ENCODE measurements at places on chromosomes 2 and 18.

GRCh38 chr18:4908328-4908727 is 288.7 kb downstream of the AKAIN1 start:
- no peak for DNase-seq

- DNase-seq = no peak
Measured at GRCh38 chr2:25806941-25807340, 71.3 kb downstream of the ASXL2 start.

- DNase-seq = no peak
Measured at GRCh38 chr18:6221602-6222014, 193.1 kb downstream of the L3MBTL4 start.

DNA sequence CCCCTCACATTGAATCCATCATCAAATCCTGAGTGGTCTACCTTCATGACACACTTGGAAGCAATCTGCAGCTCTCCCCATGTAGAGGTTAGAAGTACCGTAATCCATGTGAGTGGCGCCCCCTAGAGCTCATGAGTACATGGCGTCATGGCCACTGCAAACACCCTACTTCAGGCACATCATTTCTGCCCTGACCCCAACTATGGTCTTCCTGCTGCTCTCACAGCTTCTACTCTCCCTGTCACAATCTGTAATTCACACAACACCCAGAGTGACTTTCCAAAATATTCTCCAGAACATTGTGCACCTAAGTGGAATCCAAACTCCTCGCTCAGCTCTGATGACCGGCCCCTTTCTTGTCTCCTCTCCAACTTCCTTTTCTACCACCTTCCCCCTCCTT is 141.9 kb downstream of the ANKRD44 start:
- DNase-seq = peak; percentile 59

- peak; percentile 22 for DNase-seq
Measured at GRCh38 chr18:35581898-35582641, 530 bp downstream of the GALNT1 start.

- no peak for DNase-seq
Measured at GRCh38 chr2:89837962-89838625, 1146.6 kb downstream of the RPIA start.

DNA sequence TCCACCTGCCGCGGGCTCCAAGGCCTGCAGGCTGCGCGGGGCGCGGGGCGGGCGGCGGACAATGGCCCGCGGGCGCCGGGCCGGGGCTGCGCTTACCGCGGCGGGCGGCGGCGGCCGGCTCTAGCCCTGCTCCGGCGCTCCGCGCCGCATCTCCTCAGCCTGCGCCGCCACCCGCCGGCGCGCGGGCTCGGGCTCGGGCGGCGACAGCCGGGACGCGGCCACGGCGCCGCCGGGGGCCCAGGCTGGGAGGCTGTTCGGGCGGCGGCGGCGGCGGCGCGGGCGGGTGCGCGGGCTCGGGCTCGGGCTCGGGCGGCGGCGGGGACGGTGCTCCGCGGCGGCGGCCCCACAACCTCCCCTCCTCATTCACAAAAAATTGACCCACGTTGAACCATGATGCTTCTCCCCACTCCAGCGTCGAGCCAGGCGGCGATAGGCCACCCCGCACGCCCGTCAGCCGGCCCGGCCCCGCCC is at the start of gene HDAC4:
Gene HDAC4, minus strand, starts transcription at position 425 of the 471 bp plus-strand sequence. CDS start 48,321 bp downstream, outside the sequence.
- DNase-seq = no peak

GRCh38 chr2:204343685-204344084 is 201.6 kb upstream of the PARD3B start:
- no peak for DNase-seq

DNA sequence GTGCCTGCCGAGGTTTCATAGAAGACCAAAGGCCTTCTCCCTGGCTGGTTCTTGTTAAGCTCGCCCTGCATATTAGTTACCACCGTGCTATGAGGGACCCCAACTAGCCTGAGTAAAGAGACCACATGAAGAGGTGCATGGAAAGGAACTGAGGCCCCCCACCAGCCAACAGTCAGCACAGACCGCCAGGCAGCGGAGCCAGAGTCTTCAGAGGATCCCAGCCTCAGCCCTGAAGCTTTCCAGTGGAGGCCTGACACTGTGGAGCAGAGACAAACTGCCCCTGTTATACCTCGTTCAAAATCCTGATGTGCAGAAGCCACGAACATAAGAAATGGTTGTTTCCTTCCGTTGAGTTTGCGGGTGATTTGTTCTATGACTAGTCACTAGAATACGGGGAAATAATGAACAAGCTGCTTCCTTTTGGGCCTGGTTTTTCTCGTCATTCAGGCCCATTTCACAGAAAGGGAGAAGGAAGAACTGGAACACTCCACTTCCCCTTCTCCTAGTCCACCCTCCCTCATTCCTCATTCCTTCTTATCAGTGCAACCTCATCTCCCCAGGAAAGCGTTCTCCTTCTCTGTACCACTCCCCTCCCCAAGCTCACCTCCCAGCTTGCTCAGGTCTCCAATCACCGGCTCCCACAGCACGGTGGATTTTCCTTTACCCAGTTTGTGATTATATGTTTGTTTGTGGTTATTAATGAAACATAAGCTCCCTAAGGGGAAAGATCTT is 3.0 kb upstream of the GLI2 start:
- no peak for DNase-seq

- DNase-seq = no peak
Measured at GRCh38 chr18:67456711-67457110, 59.8 kb downstream of the DSEL start.

DNA sequence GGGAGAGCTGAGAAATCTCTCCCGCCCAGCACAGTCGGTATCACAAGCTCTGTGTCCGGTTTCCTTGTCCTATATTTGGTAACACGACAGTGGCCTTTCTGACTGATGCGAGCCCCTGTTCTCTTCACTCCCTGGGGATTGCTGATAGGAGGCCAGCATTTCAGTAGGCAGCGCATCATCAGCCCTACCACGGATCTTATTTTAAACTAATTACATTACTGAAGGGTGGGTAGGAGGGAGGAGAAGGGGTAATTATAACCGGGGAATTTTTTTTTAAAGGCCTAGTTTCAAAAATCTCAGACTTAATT is 125.6 kb upstream of the LGALSL start:
- no peak for DNase-seq

- DNase-seq = no peak
Measured at GRCh38 chr2:1775511-1776035, 31.3 kb upstream of the PXDN start.

GRCh38 chr2:27351802-27352598 is 4.6 kb downstream of the GTF3C2 start:
- DNase-seq = no peak

DNA sequence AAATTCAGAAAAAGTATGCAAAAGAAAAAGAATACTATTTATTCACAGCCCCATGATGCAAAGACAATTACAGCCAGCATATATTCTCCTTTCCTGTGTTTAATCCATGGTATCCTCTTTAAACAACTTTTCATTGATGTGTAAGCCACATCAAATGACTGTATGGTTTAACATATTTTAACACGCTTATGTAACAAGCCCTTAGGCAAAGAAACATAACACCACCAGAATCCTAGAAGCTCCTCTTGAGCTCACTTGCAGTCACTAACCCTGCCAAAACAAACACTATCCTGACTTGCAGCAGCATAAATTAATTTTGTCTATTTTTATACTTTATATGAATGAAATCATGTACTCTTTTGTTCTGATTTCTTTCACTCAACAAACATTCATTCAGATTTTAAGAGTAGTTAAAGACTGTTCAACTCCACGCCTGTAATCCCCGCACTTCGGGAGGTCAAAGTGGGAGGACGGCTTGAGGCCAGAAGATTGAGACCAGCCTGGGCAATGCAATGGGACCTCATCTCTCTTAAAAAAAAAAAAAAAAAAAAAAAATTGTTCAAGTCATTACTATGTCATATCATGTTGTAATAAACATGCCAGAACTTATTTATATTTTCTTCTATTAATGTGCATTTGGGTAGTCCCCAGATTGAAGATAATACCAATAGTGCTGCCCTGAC is 226.3 kb downstream of the NBAS start:
- DNase-seq = no peak

- no peak for DNase-seq
Measured at GRCh38 chr18:59576541-59577385, 120.5 kb downstream of the CCBE1 start.

- DNase-seq = no peak
Measured at GRCh38 chr2:231371430-231372054, 24.0 kb upstream of the B3GNT7 start.

DNA sequence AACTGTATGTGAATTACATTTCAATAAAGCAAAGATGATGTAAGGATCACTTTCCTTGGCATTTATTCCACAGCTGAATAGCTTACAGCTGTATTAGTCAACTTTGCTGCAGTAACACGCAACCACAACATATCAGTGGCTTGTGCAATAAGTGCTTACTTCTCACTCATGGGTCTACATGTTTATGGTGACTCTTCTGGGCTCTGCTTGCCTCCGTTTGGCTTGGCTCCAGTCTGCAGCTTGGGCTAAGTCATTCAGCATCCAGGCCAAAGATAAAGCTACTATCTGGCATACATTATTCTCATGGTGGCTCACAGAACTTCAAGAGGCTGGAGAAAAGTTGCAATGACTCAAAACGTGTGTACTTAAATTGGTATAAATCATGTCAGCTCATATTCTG is 355.0 kb downstream of the RNF144A start:
- DNase-seq = no peak

DNA sequence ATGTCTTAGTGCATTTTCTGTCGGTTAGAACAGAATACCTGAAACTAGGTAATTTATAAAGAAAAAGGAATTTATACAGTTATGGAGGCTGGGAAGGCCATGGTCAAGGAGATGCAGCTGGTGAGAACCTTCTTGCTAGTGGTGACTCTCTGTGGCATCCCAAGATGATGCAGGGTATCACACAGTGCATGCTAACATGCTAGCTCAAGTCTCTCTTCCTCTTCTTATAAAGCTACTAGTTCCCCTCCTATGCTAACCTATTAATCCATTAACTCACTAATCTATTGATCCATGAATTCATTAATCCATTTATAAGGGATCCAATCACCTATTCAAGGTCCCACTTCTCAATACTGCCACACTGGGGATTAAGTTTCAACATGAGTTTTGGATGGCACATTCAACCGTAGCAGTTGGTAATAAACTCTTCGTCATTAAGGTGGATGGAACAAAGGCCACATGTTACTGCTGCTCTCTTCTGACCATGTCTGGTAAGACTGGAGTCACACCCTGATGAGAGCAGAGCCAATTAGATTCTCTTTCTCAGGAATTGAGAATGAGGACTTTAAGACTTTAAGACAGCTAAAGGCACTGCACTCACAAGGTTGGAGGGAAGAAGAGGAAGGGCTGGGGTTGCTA is 211.6 kb upstream of the SMAD7 start:
- no peak for DNase-seq

DNA sequence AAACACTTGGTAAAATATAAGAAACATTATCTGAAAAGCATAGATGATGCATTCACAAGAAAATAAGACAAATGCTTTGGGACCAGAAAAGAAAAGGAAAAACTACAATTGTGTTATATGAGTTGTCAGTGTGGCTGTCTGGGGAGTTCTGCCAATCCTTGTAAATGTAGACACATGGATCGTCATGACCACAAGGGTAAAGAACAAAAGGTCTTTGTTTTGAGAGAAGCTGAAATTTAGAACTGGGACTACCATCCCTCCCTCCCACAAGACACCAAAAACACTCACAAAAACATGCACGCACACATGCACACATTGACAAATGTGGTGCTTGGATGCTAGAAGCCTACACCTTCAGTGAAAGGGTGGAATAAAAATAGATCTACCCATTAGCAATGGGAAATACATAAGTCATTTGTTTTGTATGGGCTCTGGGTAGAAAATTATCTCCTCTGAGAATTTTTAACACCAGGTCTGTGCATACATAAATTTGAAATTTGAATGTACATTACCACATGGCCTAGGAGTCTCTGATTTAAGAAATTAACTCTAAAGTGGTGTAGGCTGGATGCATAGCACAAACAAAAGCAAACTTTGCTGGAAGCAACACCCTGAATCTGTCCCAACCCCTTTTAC is 266.2 kb upstream of the SLC39A10 start:
- no peak for DNase-seq

- DNase-seq = no peak
Measured at GRCh38 chr2:197964720-197965119, 160.3 kb downstream of the PLCL1 start.
